Pulmonary artery endothelial cell (primary cell): ENCODE measurements at places on chromosomes 1 and 21. TPM values are rescaled to one million over a fixed set of nuclear protein-coding genes. Genes with fewer than 3 reads are reported as not detected.

- no peak for DNase-seq
Observed at GRCh38 chr1:220294846-220295301, 22.6 kb upstream of the RAB3GAP2 start.

DNA sequence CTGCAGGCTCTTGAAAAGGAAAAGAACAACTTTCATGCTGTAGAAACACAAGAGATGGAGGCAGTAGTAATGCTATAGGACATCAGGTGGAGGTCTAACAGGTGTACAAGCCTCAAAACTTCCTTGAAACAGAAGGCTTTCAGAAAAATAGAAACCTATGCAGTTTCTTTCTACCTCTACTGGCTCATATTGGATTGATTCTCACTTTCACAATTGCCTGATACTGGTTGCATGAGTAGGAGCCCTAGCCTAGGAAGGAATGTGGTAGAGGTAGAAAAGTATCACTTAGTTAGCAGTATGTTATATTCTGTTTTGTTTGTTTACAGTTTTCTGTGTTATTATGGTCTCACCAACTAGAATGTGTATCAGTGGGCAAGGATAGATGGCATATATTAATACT, 175.4 kb upstream of the GORAB start:
- DNase-seq = no peak

DNA sequence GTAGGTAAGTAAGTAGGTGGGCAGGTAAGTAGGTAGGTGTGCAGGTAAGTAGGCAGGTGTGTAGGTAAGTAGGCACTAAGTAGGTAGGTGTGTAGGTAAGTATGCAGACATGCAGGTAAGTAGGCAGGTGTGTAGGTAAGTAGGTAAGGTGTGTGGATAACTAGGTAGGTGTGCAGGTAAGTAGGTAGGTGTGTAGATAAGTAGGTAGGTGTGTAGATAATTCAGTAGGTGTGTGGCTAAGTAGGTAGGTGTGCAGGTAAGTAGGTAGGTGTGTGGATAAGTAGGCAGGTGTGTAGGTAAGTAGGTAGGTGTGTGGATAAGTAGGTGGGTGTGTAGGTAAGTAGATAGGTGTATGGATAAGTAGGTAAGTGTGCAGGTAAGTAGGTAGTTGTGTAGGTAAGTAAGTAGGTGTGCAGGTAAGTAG, 53.9 kb upstream of the COG2 start:
- DNase-seq = no peak

- no peak for DNase-seq
Observed at GRCh38 chr1:198167436-198167934, 10.7 kb downstream of the NEK7 start.

PTGS2 gene
- total RNA-seq = 4.9 and 10.0 TPM in 2 replicates

MSH4 gene
- 0.13 and 0.35 TPM in 2 replicates for total RNA-seq
